Sciatic nerve (tissue), 2 donors: ENCODE measurements at places on chromosomes 4 and X. TPM values are rescaled to one million over a fixed set of nuclear protein-coding genes. Genes with fewer than 3 reads are reported as not detected.

GRCh38 chr4:34138385-34138784 lies 2105.9 kb downstream of the ARAP2 start:
- no peak for DNase-seq

DNA sequence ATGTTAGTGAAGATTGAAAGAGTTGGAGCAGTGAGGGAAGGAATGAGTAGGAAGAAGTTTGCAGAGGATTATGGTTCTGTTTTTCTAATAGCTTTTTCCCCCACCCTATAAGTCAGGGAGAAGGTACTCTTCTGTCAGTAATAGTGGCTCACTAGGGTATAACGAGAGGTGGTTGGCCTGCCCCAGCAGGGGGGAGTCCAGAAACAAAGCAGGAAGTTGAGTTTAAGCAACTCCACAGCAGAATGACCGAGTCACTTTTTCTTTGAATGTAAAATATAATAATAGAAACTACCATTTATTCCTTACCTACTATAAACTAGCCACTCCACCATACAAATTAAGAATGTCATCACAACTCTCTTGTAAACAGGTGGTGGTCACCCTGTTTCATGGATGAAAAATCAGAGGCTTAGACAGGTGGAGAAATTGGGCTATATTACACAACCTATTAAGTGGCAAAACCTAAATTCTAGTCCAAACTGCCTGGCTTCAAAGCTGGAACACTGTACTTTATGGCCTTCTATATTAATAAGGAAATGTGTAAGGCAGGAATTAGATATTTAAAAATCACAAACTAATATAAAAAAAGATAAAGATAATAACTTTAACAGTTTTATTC lies 21.9 kb downstream of the AP1AR start:
- DNase-seq = no peak

DNA sequence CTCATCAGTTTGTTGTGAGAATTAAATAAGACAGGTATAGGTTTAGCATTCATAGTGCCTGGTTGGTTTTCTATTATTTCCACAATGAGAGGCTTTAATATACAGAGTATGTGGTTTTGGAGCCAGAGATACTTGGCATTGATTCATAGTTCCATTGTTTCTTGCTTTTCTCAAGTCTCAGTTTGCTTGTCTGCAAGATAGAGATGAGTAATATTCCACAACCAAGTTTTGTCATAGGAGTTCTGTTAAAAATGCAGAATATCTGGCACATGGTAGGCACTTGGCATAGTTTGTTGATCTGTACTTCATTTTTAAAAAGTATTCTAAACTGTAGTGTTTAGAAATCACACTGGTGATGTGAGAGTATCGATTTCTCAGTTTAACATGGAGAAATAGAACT lies 37.5 kb upstream of the EDA2R start:
- DNase-seq = no peak

- no peak for DNase-seq
Measured at GRCh38 chrX:149213264-149213663, 291.8 kb downstream of the IDS start.

GRCh38 chrX:74490247-74490646 lies 69.0 kb downstream of the SLC16A2 start:
- no peak for DNase-seq

- DNase-seq = no peak
Measured at GRCh38 chr4:85408301-85408700, 66.6 kb upstream of the ARHGAP24 start.

- DNase-seq = no peak
Measured at GRCh38 chrX:112614640-112615039, 65.1 kb downstream of the LHFPL1 start.

DNA sequence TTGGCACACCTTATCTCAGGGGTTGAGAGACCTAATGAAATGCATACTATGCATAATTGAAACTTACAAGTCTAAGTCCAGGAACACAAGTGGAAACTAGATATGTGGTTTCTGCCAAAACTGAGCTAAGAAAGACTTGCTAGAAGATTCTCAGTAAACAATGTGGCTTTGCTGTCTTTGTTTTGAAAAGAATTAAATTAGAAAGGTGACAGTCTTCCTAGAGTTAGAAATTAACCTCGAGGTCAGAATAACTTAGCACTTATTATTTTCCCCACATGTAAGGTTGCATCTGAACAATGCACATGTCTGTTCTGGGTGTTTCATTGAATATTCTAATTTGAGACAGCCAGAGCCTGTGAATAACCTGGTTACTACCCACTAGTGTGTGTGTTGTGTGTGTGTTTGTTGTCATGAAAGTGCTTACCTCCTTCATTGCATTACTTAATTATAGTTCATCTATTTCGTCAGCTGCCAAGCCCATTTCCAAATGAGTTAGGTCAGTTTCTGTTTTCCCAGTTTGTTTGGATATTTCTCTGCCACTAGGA lies 1.5 kb downstream of the EREG start:
- DNase-seq = no peak

Gene TMEM144
- total RNA-seq = 11.9 TPM

GRCh38 chr4:183118585-183118984 lies 19.5 kb downstream of the WWC2 start:
- DNase-seq = no peak
